Mononuclear cell (primary cell): ENCODE measurements at places on chromosomes 7 and 10. TPM values are rescaled to one million over a fixed set of nuclear protein-coding genes. Genes with fewer than 3 reads are reported as not detected.

The CALY gene
- 0.73 TPM for total RNA-seq

The HABP2 gene
- total RNA-seq: not detected

The ANKRD2 gene
- total RNA-seq: not detected

The PILRA gene
- total RNA-seq: 56.7 TPM

The KEL gene
- total RNA-seq: 0.10 TPM

The NEUROG3 gene
- not detected for total RNA-seq

The SFMBT2 gene
- total RNA-seq: 22.8 TPM

The JCAD gene
- total RNA-seq: 0.10 TPM

The CYP3A4 gene
- total RNA-seq: not detected

The GPRIN2 gene
- not detected for total RNA-seq

The RBP4 gene
- not detected for total RNA-seq

The ELN gene
- not detected for total RNA-seq

The BUB3 gene
- total RNA-seq: 99.9 TPM
